Anterior cingulate cortex (tissue), 58 donors: ENCODE measurements at places on chromosomes 4 and X.
A peak's percentile ranks its signal among the peaks of the same experiment; 100 is the strongest.

- no peak for DNase-seq
Observed at GRCh38 chrX:20432746-20433387, 166.2 kb upstream of the RPS6KA3 start.

DNA sequence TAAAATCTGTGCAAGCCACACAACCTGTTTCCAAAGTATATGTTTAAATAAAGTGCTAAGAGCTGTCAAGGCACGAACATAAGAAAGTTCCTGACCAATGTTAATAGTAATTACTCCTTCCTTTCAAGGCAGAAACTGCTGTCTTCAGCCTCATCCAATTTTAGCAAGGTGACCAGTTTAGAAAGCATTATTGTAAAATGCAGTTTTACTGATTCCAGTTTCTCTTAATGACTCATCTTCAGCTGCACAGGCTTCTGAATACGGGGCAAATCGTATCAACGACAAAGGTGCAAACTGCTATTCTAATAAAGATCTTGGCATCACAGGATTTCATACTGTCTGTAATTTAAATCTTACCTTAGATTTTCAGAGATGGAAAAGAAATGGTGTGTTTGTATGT is 87.5 kb downstream of the PPP3CA start:
- DNase-seq = no peak

- no peak for DNase-seq
Observed at GRCh38 chrX:96436105-96436504, 248.5 kb upstream of the DIAPH2 start.

DNA sequence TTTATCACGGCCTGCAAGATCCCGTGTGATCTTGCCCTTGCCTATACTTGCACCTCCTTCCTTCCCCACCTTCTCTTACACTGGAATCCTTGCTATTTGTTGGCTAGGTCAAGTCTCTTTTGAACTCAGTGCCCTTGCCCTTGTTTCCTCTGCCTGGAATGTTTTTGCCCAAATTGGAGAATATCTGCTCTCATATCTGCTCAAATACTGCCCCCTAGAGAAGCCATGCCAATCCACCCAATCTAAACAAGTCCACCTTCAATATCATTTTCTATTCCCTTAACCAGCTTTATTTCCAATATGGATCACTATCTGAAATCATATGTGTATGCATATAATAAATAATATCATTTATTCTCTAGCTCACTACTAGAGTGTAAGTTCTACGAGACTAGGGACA is 1044.2 kb upstream of the FTHL17 start:
- no peak for DNase-seq

GRCh38 chr4:39613093-39613656 is 25.5 kb downstream of the SMIM14 start:
- DNase-seq = no peak

- no peak for DNase-seq
Observed at GRCh38 chrX:41737065-41737464, 13.1 kb downstream of the GPR82 start.

DNA sequence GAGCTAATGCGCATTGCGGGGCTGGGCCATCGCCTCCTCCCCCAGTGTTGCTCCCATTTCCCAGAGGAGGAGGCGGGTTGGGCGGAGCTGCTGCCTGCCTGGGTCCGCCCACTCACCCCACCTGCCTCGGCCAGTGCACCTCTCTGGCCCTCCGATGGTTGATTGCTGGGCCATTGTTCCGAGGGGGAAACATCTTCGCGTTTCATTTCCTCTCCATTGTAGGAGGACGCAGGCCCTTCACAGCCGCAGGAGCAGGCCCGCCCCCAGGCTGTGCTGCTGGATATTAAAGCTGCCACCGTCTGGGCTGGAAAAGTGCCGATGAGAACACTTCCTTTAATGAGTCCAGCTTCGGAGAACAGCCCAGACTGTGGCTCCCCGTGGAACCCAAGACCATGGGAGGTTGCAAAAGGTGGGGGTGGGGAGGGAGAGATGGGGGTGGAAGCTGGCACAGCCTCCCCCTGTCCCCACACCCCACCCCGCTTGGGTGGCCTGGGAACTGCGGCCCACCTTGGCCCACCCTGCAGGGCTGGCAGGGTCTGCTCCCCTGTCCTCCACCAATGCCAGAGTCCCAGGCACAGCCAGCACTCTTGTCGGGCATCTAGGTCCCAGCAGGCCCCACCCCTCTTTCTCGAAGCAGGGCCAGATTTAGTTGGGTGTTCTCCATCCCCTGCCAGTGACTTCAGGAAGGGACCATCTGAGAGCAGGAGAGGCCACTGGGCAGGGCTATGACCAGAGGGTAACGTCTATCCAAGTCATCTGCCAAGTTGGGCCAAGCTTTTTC is 96.6 kb downstream of the ADRA2C start:
- no peak for DNase-seq

DNA sequence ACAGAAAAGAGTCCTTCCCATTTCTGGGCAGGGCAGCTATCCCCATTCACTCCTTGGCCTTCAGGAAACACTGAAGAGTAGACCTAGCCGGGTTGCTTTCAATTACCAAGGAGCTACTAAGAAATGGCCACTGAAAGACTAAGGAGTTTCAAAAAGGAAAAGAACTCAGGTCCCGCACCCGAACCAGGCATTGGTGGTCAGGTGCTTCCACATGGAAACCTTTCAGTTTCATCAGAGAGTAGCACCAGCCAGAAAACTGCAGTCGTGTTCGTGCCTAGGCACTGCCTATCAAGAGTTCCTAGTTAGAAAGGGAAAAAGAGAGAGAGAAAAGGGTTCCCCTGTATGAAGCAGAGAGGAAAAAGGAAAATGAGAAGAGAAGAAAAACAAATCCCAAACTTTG is 237.9 kb downstream of the KLHL4 start:
- DNase-seq = no peak

DNA sequence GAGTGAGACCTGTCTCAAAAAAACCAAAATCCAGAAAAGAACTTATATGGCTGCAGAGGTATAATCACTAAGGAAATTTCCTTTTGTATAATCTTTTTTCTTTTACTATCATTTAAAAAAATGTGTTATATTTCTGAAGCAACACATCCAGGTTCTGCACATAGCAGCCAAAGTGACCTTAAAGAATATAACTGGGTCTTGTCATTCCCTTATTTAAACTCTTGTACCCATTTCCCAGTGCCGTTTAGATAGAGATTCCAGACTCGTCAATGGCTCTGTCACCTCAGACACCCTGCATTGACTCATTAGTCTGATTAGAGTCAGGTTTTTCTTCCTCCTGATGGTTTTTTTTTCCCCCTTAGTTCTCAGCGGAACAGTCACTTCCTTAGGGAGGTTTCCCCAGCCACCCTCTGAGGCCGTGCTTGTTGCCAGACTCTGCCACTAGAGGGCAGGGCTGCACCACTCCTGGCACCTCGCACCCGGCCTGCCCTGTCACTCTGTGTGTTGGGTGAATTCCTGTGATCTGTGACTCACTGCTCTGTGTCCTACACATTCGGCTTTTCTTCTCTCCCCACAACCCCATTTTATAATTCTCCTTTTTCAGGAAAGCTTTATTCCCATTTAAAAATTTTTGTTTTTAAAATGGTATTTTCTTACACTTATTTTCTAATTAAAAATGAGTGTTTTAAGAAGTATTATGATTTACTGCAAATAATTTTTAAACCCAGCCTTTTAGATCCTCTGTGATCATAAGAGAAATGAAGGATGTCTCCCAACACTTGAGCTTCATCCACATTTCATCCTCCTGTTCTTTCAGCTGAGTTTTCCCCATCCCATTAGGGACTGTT is 32.1 kb downstream of the HTT start:
- peak; percentile 78 for DNase-seq

DNA sequence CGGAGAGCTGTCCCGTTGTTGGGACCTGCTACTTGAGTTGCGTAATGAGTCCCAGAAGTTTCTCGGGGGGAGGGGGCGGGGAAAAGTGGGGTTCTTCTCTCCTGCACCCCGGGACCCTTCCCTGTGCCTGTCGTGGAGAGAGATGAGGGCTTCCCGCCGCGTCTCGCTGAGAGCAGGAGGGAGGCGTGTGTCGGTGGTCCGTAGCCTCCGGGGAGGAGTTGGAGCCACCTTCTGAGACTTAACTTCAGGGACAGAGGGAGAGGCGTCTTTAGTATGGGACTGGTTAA is 698 bp downstream of the AFF1 start:
- DNase-seq = no peak

GRCh38 chr4:82458729-82459128 is 28.3 kb downstream of the ENOPH1 start:
- DNase-seq = no peak

DNA sequence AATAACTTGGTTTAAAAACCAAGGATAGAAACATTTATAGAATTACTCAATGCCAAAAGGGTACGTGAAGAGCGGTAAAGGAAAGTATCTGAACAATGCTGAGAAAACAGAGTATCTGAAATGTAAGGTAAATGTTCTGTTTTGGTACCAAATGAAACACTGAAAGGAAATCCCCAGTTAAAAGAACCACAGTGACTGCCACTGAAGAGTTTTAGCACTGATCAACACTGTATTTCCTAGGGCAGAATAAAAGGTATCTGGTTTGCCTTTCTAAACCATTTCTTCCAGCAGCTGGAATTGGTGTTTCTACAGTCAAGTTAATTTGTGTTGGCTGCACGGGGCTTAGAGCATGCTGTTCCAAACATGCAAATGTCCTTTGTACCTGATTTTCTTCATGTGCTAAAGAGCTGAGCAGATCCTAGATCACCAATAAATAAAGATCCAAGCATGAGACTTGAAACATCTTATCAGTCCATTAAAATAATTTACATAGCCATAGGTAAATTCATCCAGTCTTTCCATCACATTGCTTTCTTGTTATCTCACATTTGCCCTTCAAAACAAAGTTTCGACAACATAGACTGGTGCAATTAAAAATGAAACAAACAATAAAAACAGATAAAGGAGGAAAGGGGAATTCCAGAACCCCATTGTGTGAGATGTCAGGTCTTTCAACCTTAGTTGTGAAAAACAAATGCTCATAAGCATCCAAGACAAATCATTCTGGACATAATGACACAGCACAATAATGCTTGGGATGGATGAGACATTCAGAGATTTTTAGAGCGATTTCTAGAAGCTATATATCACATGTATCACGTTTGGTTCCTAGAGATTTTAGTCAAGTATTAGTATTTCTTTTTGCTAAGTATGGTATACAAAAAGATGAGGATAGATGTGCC is 38.6 kb downstream of the MFAP3L start:
- no peak for DNase-seq

- DNase-seq = no peak
Observed at GRCh38 chr4:159280442-159281172, 177.7 kb downstream of the RAPGEF2 start.

DNA sequence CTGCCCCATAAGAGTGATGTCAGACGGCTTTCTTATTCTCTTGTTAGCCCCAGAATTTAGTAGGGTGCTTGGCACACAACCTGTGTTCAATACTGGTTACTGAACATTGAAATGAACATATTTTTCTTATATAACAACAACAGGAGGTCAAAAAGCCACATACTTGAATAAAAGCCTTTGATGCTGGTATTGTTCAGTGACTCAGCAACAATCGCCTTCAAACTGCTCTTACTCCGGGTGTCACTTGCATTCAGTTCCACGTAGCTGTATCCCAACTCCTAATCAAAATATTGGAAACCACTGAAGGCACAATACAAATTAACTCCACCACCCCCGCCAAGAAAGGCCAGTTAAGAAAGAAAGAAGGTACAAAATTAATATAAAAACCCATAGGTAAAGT is 61.5 kb downstream of the RFC1 start:
- DNase-seq = no peak
